ENCODE measurements at places on chromosomes 16 and 17.

- DNase-seq: no peak
These were observed 12.8 kb downstream of the XYLT1 start for GRCh38 chr16:17457997-17458396.

DNA sequence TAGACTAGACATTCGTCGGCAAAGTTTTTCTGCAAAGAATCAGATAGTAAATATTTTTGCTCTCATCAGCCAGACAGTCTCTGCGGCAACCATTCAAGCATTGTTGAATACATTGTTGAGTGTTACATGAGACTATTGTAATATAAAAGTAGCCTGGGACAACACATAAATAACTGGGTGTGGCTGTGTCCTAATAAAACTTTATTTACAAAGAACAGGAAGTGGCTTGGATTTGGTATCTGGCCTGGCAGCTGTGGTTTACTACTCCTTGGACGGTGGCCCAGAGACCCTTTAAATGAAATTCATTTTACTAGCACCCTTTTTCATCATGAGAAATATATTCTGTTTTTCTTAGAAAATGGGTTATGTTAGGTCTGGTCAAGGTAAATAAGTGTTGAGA is 297.2 kb downstream of the WWOX start:
- DNase-seq: no peak

GRCh38 chr17:8140065-8141029 is 11.9 kb downstream of the PER1 start:
- no peak for DNase-seq

DNA sequence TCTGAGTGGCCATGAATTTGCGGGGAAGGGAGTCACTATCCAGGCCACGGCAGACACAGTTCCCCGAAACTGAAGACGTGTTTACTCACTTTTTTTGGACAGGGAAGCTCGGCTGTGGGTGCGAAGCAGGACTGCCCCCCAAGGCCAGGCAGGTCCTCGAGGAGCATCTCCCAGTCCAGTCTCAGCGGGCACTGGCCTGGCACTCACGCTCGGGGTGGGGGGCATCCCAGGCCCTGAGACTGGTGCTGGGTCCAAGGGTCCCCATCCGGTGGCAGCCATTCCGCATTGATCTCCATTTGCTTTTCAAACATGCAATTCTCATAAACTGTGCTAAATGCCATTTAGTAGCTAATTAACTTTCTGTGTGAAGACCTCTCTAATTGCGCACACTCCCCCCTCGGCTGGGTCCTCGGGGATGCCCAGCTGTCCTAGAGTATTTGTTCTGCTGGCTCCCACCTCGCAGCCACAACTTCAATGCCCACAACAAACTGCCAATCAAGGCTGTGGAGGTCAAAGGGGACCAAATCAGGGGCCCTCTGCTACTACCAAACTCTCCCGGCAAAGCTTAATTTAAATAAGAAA is 50.2 kb downstream of the TBC1D16 start:
- no peak for DNase-seq

GRCh38 chr17:7739746-7740145 is 22.2 kb downstream of the DNAH2 start:
- DNase-seq: no peak

DNA sequence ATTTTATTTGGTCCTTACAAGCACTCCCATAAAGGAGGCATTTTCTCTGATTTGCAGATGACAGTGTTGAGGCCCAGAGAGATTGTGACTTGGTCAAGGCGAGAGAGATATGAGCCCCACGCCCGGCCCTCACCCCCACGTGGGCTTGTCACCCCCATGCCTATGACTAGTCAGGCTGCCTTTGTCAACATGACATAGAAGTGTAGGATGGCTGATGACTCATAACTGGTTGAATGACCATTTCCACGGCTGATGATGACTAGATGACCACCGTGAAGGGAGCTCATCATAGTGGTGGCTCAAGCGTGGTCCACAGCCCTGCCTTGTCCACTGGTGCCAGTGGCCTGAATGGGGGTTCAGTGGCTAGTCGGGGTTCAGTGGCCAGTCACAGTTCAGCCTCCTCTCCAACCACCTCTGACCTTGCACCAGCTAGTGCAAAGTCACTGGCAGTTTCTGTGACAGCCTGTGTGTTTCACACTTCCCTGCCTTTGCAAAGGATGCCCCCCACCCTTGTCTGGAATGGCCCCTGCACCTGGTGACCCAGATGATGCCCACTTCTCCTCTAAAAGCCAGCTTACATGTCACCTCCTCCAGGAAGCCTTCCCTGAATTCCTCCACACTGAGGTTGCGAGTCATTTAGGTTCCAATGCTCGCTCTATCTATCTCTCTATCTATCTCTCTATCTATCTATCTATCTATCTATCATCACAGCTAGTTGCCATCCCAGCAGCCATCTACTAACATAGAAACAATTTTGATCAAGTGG is 3.8 kb upstream of the WSCD1 start:
- no peak for DNase-seq

DNA sequence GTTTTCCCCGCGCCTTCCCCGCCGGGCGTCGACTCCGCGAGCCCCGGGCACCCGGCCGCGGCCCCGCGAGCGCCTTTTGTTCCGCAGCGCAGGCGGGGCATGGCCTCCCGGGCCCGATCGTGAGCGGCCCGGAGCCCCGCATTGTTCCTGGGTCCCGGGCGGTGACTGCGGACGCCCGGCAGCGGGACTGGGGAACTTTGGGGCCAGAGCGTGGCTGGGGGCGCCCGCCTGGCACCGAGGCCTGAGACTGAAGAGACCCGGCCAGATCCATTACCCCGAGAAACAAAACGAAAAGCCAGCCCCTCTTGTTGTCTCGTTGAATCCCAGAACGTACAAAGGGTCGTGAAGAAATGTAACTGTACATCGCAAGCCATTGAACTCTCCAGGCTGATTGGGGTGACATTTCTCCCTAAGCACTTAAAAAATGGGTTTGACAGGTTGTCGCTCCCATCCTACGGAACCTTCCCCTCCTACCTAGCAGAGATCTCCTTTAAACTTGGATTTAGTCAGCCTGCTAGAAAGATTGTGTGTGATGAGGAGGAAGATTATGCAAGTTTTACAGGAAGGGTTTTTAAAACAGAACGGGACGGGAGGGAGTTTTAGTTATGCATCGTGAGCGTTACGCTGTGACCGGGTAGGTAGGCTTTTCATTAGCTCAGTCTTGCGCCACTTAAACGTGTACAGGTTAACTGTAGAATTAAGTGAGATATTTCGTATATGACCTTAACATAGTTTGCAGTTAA is 825 bp downstream of the METTL9 start:
- no peak for DNase-seq

DNA sequence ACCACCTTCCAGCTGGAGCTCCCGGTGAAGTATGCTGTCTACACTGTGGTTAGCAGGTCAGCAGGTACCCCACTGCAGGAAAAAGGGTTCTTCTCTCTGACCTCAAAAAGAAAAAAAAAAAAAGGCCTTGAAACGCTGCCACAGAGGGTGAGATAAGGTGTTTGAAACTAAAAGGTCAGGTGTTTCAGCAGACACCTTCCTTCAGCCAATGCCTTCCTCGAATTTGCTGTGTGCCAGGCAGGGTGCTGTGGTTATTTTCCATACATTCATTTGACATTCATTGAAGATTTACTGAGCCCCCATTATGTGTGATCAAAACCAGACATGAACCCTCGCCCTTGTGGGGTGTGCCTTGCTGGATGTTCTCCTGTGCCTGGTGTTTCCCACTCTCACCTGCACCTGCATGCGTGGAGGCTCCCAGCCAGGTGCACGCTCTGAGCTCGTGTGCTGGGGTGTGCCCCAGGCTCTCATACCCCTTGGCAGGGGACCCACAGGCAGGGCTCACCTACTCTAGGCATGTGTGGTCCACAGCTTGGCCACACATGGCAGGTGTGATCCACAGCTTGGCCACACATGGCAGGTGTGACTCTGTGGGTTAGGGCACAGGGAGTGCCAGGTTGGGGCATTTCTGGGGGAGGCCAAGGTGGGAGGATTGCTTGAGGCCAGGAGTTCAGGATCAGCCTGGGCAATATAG is 15.8 kb upstream of the ITGAD start:
- no peak for DNase-seq

GRCh38 chr17:3695129-3695722 is 729 bp downstream of the P2RX5 start:
- no peak for DNase-seq

DNA sequence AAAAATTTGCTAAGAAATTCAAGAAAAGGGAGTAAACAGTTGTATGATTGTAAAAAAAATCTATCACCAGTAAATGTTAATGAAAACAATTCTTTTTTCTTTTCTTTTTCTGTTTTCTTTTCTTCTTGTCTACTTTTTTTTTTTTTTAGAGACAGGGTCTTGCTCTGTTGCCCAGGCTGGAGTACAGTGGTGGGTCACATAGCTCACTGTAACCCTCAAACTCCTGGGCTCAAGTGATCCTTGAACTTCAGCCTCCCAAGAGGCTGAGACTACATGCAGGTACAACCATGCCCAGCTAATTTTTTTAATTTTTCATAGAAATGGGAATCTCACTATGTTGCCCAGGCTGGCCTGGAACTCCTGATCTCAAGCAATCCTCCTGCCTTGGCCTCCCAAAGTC is 57.2 kb upstream of the SIAH1 start:
- no peak for DNase-seq

- no peak for DNase-seq
These were observed at the start of gene TEKT3 for GRCh38 chr17:15341385-15341849. Gene TEKT3 (minus strand): TSS chr17:15341597. CDS start chr17:15331585, 10,012 bp downstream.

- no peak for DNase-seq
These were observed 16.7 kb downstream of the GLYR1 start for GRCh38 chr16:4830408-4830807.

GRCh38 chr16:5072334-5073278 is 963 bp downstream of the ALG1 start:
- no peak for DNase-seq

- no peak for DNase-seq
These were observed 100.8 kb downstream of the IRF8 start for GRCh38 chr16:85999778-86000177.

DNA sequence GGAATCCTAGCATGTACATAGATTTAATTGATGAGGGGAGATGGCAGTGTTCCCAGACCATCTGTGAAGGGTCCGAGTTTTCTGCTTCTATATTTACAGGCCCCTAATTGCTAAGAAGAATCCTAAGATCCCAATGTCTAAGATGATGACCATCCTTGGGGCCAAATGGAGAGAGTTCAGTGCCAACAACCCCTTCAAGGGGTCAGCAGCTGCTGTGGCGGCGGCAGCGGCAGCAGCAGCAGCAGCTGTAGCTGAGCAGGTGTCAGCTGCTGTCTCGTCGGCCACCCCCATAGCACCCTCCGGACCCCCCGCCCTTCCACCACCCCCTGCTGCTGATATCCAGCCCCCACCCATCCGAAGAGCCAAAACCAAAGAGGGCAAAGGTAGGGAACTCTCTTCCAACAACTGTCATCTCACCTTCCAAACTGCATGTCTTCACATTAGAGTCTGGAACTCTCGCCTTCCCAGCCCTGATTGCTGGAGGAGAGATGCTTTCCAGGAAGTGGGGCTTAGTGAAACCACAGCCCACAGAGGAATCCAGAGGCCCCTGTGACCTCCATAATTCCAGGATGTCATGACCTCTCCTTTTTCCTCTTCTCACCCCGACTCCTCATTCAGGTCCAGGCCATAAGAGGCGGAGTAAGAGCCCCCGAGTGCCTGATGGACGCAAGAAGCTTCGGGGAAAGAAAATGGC is 4.7 kb downstream of the CHD3 start:
- DNase-seq: no peak

All from cerebellar nuclear complex (tissue), 1 donor.